ENCODE measurements at places on chromosomes 3 and 15. TPM values are rescaled to one million over a fixed set of nuclear protein-coding genes. Genes with fewer than 3 reads are reported as not detected.

Gene CD200R1
- total RNA-seq = not detected

Gene SLC51B
- total RNA-seq = not detected

Gene PPM1L
- 1.0 TPM for total RNA-seq

Gene TRPM1
- total RNA-seq = 1.9 TPM

Gene EIF4E3
- total RNA-seq = 2.6 TPM

Gene UMPS
- total RNA-seq = 33.8 TPM

Gene UBE3A
- total RNA-seq = 72.5 TPM

Gene HOMER2
- 1.7 TPM for total RNA-seq

Gene SPPL2A
- total RNA-seq = 114 TPM

Gene MUC13
- not detected for total RNA-seq

Gene ZNF385D
- total RNA-seq = 4.4 TPM

Gene TRA2B
- total RNA-seq = 227 TPM

Gene PPP2R3A
- 7.3 TPM for total RNA-seq

Gene ATP13A5
- total RNA-seq = not detected

DNA sequence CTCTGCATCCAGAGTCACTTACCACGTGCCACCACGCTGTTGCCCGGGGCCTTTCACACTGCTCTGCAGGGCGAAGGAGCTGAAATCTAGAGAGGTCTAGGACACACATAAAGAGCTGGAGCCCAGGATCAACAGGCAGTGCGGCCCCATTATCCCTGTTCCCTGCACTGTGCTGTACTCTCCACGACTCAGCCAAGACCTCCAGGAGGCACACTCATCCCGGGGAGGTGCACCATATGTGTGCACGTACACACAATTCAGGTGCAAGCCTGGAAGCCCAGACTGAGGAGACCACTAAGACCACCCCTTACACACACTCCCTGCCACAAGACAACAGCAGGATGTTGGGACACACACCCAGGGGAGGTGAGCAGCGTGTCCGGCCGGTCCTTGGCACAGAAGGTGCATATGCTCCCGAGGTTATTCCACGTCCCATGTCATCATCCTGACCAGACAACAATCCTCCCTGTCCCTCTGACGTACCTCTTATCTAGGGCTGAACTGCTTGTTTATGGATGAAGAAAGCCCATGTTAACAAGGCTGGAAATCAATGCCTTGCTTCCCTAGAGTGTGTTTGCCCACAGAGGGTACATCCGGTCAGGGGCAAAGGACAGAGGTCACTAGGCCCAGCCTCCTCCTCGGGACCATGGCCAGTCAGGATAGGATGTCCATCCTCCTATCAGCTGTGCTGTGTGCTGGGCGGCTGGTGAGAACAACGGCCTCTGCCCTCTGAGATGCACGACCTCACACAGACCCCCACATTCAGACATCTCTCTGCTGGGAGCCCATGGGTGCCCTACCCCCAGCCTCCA, 16.1 kb downstream of the KLF15 start:
- no peak for DNase-seq

DNA sequence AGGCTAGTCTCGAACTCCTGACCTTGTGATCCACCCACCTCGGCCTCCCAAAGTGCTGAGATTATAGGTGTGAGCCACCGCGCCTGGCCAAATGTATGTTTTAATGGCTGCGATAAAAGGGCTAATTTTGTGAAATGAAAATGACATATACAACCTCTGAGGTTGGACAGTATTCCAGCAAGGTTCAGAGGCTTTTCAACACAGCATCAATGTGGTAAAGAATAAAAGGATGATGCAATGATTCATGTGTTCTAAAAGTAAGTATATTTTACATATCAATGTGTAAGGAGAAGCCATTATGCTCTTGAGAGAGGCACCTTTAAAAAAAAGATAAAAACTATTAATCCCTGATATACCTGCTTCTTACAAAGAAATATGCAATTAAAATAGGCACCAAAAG, 6.7 kb downstream of the SLTM start:
- no peak for DNase-seq

GRCh38 chr3:27147215-27147614, 222.0 kb downstream of the NEK10 start:
- peak; percentile 95 for DNase-seq

DNA sequence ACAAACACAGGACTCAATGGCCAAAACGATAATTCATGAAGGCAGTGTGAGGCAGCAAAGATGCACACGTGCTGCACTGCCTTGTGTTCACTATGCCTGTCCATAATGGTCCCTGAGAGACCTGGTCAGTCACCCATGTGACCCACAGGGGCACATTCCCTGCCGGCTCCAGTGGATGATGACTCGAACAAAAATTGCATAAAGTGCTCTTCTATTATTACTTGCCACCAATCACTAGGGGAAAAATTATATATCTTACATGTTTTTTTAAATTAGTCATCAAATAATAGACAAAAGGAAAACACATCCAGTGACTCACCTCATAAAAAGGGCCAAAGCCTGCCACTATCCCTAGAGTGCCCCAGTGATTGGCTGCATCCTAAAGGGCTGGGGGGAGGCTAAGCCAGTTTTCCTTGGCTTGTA, 47.5 kb downstream of the UBP1 start:
- peak; percentile 89 for DNase-seq

DNA sequence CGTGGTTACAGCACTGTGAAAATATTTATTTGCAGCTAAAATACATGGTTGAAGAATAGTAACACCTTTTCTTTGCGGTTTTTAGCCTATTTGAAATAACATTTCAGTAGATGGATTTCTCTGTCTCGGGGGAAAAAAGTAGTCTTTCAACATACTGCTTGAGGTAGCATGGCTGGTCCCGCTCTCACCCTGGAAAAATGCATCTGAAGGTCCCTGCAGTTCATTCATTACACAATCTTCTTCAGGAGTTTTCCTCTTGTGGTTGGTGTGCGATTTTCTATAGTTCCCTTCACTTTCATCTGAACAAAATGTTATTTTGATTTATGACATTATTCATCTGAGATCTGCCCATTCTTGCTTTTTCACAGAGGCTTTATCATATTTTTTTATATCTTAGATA, 75.9 kb downstream of the STRIT1 start:
- no peak for DNase-seq

- DNase-seq = no peak
Measured at GRCh38 chr3:114856835-114857234, 290.3 kb downstream of the ZBTB20 start.

GRCh38 chr3:186303965-186304364, 58.1 kb downstream of the DGKG start:
- DNase-seq = no peak

GRCh38 chr3:23254282-23254681, 51.2 kb downstream of the UBE2E2 start:
- no peak for DNase-seq

- DNase-seq = no peak
Measured at GRCh38 chr15:66078196-66078928, 175.2 kb downstream of the MEGF11 start.

GRCh38 chr3:81173514-81173913, 587.9 kb downstream of the GBE1 start:
- peak; percentile 48 for DNase-seq

DNA sequence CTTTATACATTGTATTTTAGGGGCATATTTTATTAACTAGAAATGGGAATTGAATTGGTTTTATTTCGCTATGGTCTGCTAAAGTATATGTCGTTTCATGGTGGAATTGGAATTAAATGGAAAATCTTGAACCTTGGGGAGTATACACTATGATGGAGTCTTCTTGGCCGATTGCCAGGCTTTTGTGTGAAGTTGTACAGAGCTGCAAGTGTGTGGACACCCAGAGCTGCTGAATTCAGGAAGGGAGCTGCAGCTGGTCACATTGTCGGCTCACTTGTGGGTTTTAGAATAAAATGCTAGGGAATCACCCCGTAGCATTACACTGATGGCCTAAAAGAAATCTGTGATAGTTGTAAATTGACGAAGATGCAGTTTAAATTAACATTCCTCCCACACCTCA, 35.1 kb downstream of the USP3 start:
- DNase-seq = peak; percentile 87

- peak; percentile 23 for DNase-seq
Measured at GRCh38 chr3:176814285-176814684, 383.0 kb downstream of the TBL1XR1 start.

DNA sequence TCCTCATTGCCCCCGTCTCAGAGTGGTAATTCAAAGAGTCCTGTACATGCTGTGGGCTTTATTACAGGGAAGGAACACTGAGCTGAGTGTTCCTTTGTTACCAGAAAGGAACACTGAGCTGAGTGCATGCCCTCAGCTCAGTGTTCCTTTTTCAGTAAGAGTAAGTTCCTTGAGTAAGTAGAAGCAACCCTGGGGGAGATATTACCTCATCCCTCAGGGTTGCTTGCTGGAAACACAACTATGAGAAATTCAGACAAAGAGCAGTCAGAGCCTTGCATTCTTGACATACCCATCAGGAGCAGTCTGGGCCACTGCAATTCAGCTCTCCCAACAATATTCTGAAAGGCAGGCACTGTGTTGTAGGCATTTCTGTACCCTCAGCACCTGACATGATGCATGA, 17.0 kb downstream of the CHRM5 start:
- no peak for DNase-seq

- DNase-seq = no peak
Measured at GRCh38 chr3:165196577-165197480, 645 bp upstream of the SLITRK3 start.

DNA sequence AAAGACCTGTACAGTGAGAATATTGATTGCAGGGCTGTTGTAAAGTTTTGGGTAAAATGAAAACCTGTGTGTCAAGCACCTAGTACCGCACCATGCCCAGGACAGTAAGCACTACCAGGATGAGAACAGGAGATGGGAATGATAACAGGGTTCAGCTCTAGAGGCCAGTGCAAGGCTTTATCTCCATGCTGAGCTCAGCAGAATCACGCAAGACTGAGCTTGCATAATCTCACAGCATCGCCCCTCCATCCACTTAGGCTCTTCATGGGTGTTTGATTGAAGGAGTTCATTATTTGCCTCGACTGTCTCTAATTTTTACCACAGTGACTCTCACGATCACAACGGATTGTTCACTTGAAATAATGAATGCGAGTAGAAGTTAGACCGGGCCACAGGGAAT, 2.9 kb downstream of the ATP13A5 start:
- DNase-seq = no peak

GRCh38 chr3:139523718-139524117, 15.8 kb downstream of the RBP1 start:
- DNase-seq = no peak

GRCh38 chr15:74176262-74177214, 3.0 kb downstream of the ISLR start:
- no peak for DNase-seq

DNA sequence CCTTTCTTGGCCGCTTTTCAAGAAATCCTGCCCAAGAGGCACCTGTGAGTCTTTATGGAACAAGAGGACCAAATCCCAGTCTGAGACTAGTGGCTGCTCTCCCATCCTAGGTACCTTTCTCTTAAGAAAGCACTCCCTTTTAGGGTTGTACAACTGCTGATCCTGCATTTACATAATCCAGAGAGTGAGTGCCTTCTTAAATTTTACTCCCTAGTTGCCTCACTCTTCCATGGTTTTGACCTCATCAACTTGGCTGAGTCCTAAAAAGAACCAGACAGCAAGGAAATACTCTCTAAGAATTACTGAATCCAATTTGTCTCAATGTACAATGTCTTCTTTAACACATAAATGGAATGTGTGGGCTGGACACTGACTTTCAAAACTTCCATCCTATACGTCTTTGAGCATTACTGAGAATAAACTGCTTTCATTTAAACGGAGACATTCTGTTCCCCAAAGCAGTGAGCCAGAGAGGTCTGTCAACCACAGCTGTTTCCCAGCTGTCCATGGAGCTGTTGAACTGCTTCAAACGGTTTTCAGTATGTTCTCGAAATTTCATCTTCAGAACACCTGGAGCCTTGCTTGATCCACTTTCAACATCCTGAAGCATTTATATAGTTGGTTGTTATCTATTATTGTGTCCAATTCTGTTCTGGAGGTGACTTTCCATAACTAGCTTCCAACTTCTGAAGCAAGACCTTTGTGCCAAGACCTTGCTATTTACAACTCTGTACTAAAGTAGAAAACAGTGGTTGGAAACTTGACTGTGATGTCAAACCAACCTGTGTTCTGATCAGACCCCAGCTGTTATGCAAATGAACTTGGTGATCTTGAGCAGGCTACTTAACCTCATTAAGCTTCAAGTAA, 179.1 kb downstream of the SLC9A9 start:
- no peak for DNase-seq

- DNase-seq = peak; percentile 48
Measured at GRCh38 chr15:34721802-34722438, 32.9 kb downstream of the GJD2 start.

- peak; percentile 23 for DNase-seq
Measured at GRCh38 chr3:10248984-10249748, 907 bp downstream of the TATDN2 start.

DNA sequence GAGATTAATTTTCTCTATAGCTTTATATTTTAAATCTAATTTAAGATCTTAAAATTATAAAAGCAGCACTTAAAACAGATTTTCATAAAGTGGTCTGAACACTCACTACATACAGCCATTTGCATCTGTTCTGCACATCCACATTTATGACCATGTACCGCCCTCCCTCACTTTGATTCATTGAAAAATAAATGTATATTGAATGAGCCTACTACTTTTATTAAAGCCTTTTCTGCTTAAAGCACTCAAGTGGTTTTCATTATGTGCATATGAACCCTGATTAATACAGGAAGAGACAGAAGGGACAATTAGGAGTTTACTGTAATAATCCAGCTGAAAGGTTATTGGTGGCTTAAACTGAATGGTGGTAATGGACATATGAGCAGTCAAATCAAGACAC, 129.4 kb downstream of the DLG1 start:
- no peak for DNase-seq

DNA sequence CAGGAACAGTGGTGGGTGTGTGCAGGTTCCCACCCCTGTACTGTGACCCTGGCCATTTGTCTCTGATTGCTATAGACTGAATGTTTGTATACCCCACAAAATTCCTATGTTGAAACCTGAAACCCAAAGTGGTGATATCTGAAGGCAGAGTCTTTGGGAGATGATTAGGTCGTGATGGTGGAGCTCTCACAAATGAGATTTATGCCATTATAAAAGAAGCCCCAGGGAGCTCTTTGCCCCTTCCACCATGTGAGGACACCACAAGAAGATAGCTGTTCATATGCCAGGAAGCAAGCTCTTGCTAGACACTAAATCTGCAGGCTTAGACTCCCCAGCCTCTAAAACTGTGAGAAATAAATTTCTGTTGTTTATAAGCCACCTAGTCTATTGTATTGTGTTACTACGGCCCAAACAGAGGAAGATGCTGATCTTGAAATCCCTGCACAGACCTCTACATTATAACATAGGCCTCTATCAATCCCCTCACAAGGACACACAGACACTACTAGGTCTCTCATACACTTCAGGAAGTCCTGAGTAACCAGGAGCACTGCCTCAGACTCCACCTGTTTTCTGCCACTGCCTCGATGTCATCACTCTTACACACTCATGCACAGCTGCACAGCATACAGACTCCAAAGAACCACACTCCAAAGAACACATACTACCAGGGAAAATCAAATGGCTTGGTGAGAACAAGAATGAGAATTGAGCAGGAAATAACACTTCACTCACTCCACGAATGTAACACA, 14.7 kb downstream of the IGSF11 start:
- DNase-seq = no peak

- peak; percentile 97 for DNase-seq
Measured at GRCh38 chr3:188950832-188951489, 220.8 kb upstream of the TPRG1 start.
